Skeletal muscle tissue (tissue), 5 donors: ENCODE measurements at places on chromosomes 12 and 14. TPM values are rescaled to one million over a fixed set of nuclear protein-coding genes. Genes with fewer than 3 reads are reported as not detected.

ADCY4 gene
- total RNA-seq = 9.9 TPM

OR4E1 gene
- not detected for total RNA-seq

SDR39U1 gene
- total RNA-seq = 12.0 TPM

NR1H4 gene
- not detected for total RNA-seq

NXPH4 gene
- total RNA-seq = not detected

FAIM2 gene
- 1.6 TPM for total RNA-seq

HSPB8 gene
- total RNA-seq = 94.5 TPM
